NCI-H146 (cell line): ENCODE measurements at places on chromosomes 4 and X.

DNA sequence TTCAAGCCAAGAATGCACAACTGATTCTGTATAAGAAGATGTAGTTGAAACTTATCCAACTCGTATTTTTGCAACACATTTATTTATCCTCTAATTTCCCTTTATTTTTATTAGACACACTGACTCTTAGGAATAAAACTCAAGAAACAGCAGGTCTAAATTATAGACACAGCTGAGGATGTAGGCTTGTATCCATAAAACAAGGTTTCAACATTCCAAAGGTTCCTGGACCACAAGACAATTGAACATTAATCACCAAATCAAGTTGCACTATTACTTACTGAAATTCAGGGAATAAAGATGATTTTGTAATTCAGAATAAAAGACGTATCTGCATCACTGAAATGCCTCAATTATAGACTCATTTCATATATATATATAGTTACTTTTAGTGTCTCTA is 683.5 kb upstream of the GRIA3 start:
- no peak for DNase-seq

DNA sequence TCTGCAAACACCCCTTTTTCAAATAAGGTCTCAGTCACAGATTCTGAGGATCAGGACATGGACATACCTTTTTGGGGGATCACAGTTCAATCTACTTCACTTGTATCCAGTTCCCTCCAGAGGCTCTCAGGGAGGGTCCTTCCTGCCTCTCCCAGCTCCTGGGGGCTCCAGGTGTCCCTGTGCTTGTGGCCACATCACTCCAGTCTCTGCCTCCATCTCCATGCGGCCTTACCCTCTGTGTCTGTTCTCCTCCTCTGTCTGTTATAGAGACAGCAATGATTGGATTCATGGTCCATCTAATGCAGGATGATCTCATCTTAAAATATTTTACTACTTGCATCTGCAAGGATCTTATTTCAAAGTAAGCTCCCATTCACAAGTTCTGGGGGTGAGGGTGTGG is 269.6 kb downstream of the ASMT start:
- no peak for DNase-seq

GRCh38 chr4:153748378-153748777 is 11.4 kb downstream of the RNF175 start:
- DNase-seq: no peak

DNA sequence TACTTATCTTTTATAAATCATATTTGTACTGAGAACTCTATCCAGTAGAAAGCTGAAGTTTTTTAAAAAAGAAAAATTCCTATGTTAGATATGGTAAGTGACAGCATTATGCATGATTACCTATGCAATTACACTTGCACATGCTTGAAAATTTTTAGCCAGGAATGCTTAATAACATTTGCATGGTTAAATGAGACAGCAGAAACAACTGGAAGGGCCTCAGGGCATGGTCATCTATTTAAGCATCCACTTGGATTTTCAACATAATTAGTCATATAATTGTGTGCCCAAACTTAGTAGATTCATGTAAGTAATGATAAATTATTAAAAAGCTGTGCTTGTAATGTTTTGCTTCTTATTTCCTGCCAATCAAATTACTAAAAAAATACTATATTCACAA is 151.9 kb downstream of the TTC29 start:
- no peak for DNase-seq

DNA sequence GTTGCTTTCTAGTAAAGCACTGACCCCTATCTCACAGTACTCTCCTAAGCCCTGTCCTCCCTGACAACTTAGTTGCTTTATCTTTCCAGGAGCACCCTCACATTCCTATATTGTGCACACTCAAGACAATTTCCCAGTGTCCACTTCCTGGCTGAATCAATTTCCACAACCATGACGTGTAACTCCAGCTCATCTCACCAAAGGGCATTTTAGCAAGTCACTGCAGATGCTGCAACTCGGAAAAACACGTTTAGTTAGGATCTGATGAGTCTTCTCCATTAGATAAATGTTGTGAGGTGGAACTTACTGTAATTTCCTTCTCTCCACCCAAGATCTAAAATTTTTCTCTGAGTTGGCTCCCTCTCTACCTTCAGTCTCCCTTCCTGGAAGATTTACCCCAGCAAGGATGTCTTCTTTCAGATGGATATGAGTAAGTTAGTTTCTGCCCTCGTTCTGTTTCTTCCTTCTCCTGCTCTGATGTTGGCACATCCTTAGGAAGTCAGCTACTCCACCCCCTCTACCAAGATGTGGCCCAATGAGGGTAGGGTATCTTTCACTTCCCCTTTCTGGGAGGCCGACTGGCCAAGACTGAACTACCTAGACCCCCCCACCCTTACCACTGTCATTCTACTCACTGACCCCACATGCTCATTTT is 28.8 kb upstream of the IL13RA1 start:
- DNase-seq: no peak

DNA sequence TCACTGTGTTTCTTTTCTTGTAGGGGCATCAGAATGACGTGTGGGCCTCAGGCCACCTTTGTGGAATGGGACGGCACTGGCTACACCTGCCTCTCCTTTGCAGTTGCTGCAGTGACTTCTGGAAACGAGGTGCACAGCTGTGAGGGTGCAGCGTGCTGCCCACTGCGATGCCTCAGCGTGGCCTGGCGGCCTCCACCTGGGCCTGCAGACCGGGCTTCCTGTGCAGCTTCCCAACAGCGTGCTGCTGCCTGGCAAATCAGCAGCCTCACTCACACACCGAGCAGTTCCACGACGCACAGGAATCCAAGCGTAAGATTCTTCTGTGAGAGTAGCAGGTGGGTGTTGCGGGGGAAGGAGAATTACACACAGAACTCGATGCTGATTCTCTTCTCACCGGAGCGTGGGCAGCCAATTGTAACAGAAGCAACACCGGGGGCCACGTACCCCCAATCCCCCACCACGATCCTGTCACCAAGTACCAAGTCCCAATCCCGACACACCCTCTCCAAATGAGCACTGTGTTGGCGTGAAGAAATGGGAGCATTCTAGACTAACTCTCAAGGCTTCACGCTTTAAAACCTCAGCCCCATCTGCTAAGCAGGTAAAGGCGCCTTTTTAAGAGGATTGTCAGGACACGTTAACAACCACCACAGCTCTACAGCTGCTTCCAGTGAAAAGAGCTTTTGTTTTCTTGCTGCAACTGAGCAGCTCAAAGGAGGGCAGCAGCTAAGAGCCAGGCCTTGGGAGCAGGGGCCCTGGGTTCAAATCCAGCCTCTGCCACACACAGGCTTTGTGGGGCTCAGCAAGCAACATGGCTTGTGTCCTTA is 16.9 kb downstream of the WDR1 start:
- no peak for DNase-seq

DNA sequence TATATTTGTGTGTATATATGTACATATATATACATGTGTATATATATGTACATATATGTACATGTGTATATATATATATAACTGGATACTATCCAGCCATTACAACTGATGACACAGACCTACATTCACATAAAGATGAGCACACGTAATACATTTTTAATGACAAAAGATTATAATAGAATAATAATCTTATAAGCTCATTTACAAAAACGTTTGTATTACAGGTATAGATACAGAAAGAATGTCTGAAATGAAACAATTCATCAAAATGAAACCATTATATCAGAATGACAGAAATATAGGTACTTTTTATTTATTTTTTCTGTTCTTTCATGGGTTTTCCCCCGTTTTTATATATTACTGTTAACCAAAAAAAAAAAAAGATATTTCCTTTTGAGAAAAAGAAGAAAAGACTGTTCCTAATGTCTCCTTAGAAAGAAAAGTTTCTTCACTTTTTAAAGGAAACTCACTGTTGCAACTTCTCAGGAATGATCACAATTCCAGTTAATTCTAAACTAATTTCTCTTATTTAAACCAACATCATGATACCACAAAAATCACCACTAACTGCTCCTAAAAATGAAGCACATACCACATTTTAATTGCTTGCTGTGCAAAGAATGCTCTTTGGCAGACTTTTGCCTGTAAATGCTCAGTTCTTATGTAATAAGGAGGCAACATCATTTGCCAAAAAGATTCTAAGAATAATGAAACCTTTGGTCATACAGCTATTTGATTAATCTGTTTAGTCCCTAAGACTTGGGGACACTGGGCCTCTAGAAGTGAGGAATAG is 18.9 kb downstream of the LEF1 start:
- DNase-seq: no peak

DNA sequence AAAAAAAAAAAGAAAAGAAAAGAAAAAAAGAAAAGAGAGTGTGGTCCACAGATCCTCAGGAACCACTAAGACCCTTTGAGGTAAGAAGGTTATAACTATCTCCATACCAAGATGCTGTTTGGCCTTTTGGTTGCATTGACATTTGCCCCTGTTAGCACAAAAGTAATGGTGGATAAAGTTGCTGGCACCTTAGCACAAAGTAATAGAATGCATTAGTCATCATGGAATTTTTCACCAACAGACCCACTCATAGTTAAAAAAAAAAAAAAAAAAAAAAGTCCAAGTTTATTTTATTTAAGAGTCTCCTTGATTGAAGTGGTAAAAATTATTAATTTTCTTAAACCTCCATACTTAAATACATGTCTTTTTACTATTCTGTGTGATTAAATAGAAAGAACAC is 78.4 kb upstream of the RBPJ start:
- no peak for DNase-seq

- DNase-seq: no peak
Measured at GRCh38 chr4:7787067-7787466, 152.6 kb downstream of the AFAP1 start.

- DNase-seq: no peak
Measured at GRCh38 chr4:26842911-26843310, 17.7 kb upstream of the STIM2 start.

DNA sequence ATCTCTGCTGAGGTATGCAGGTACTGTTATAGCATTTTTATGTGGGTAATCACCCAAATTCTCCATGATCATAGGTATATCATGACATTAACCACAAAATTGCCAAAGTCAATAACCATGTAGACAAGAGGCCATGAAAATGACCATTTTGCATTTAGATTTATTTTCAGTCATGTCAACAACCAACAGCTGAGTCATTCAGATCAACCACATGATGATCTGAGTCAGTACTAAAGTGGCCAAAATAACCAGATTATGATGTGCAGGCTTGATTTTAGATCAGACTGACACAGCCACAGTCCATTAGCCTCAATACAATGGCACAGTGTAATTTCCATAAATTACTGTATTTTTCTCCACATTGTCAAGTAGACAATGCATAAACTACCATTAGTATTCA is 240.5 kb downstream of the GRIA3 start:
- no peak for DNase-seq

DNA sequence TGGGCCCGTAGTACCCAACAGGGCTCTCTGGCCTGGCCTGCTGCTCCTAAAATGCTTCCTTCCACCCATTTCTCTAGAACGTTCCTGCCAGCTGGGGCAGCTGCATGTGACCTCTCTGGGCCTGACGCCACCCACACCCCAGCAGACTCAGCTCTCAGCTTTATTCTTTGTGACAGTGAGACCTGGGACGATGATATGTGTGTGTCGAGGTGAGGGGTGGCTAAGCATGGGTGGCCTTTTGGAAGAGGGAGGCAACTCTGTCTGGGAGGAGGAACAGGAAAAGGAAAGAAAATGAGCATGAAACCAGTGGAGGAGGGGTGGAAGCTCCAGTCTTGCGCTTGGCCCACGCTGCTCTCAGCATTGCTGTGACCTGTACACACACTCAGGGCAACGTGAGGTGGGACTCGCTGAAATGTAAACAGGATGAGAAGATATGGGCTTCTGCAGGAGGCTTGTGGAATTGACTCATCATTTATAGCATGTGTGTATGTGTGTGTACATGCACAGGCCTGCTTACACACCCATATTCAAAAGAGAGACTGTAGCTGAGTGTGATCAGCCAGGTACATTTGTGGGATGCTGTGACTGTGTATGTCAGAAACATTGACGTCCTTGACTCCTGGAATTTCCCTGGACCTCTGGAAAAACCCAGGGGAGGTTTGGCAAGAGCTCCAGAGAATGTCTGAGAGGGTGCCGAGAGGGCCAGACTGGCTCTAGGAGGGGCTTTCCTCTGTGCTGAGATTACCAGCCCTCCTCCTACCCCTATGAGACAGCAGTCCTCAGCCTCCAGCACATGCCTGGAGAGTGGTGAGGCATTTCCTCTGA is 137.9 kb downstream of the PJA1 start:
- DNase-seq: no peak

- DNase-seq: peak; percentile 91
Measured at GRCh38 chr4:56434599-56435139, 746 bp downstream of the PPAT start.

DNA sequence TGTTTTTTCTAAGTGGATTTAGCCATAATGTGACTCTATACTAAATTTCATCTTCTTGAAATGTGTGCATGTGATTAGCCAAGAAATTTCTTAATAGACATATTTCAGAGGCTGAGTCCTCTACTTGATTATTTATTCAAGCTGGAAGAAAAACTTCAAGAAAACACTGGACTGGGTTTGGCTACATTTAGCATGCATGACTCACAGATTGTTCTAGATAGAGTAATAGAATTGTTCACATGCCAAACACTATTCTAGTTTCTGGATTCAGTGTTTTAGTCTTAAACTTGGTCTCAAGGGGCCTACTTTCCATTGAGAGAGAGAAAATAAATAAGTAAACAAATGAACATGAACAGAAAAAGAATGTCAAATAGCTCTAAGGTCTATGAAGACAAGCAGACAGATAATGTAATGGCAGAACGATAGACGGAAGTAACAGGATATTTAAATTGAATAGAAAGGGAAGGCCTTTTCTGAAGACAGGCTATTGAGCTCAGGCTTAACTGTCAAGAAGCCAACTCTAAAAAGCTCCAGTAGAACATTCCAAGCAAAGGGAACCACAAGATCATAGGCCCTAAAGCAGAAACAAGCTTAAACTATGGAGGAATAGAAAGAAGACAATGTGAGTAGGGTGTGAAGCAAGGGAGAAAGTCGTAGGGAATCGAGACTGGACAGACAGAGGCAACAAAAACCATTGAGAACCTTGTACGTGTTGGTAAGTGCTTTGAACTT is 104.6 kb downstream of the TMEM144 start:
- DNase-seq: no peak

DNA sequence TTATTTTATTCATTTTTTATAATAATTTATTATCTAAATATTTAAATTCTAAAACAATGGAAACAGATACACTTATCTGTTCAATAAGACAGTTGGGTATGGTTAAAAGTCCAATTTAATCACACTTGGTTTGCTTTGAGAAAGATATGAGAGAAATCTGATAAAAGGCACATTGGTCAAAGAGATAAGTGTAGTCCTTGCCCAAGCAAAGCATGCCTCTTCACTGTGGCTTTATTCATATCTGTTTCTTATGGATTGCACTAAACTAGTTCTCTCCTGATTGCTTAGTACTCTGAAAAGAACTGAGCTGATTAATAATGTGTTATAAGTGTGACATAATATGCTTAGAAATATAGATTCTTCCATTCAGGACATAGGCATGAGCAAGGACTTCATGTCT is 39.8 kb downstream of the CXCL1 start:
- no peak for DNase-seq
